ENCODE measurements at places on chromosomes 2 and 18.

GRCh38 chr2:182999348-183000028 is 38.8 kb downstream of the NCKAP1 start:
- DNase-seq = no peak

DNA sequence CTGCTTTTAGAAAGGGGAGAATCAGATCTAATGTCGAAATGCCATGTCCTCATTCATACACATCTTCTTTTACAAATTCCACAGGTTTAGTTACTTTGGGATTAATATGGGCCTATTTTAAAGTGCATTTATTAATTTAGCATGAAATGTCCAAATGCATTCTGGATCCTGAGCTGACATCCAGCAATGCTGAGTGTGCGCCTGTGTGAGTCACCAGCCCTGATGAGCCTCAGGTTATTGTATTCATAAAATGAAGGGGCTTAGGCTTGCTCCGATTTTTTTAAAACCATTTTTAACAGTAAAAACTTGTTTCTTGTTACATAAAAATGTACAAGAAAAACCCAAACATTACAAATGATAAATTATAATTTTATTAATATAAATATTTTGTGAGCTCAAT is 94.1 kb downstream of the SH3YL1 start:
- DNase-seq = no peak

GRCh38 chr2:23656597-23656973 is 270.3 kb downstream of the ATAD2B start:
- DNase-seq = no peak

GRCh38 chr2:47011696-47012095 is 96.1 kb upstream of the MCFD2 start:
- no peak for DNase-seq

DNA sequence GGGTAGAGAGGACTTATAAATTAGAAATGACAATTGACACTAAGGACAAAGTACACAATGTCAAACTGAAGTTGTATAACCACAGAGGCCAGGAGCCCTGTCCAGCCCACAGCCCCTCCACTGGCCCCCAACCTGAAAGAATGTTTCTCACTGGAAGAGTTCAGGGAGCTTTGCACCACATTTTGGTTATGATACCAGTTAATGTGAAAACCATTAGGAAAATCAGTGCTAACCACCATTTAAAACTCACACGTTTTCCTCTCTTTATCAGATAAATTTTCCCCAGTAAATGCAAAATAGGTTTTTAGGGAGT is 6.2 kb upstream of the IL1RL2 start:
- no peak for DNase-seq

- DNase-seq = no peak
Measured at GRCh38 chr18:13270279-13270855, 51.8 kb downstream of the LDLRAD4 start.

- DNase-seq = no peak
Measured at GRCh38 chr2:131369954-131370353, 6.0 kb upstream of the RAB6D start.

- DNase-seq = no peak
Measured at GRCh38 chr2:149586898-149587219, 716 bp downstream of the MMADHC start.

GRCh38 chr2:27664622-27665363 is 1.1 kb downstream of the SLC4A1AP start:
- DNase-seq = no peak

DNA sequence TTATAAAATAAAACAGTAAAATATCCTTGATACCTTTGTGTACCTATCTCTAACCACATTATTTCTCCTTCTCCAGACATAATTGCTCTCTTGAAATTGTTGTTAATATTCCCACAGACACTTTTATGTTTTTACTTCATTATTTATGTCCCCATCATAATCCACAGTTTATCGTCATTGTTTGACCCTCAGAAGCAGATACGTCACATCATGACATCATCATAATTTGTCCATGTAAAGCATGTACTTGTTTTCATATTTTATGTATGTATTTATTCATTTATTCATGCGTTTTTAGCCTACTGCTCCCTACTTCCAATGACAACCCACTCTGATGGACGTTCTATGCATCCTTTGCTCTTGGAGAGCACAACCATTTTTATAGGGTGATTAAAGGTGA is 1406.9 kb upstream of the NXPH2 start:
- DNase-seq = no peak
